ENCODE measurements at places on chromosomes 7 and 10. TPM values are rescaled to one million over a fixed set of nuclear protein-coding genes. Genes with fewer than 3 reads are reported as not detected.

The PDE1C gene
- total RNA-seq: 0.03 TPM

The RAMP3 gene
- total RNA-seq: 5.8 TPM

The DLG5 gene
- total RNA-seq: 9.3 TPM

The HOXA7 gene
- total RNA-seq: not detected

The EN2 gene
- not detected for total RNA-seq

The IFIT2 gene
- 6.0 TPM for total RNA-seq

The LIPN gene
- total RNA-seq: not detected

The TFR2 gene
- 689 TPM for total RNA-seq

The CSTF2T gene
- total RNA-seq: 8.1 TPM

The BRAT1 gene
- total RNA-seq: 15.6 TPM

The ACHE gene
- 0.48 TPM for total RNA-seq

The KIF11 gene
- 0.38 TPM for total RNA-seq

The HHEX gene
- 47.4 TPM for total RNA-seq

The MACROH2A2 gene
- 5.3 TPM for total RNA-seq

The CARD11 gene
- total RNA-seq: 0.63 TPM

The EIF5AL1 gene
- 0.48 TPM for total RNA-seq

The NPSR1 gene
- total RNA-seq: not detected

All from left lobe of liver (tissue), 2 donors.